ENCODE measurements at places on chromosomes 2 and 18. TPM values are rescaled to one million over a fixed set of nuclear protein-coding genes. Genes with fewer than 3 reads are reported as not detected.
A peak's percentile ranks its signal among the peaks of the same experiment; 100 is the strongest.

The MAP3K2 gene
- total RNA-seq: 88.1 TPM

The CXCR1 gene
- total RNA-seq: not detected

The STAT4 gene
- total RNA-seq: 12.4 TPM

The RNPEPL1 gene
- 63.2 TPM for total RNA-seq

The SGPP2 gene
- total RNA-seq: not detected

The AQP12A gene
- total RNA-seq: not detected

The MEIS1 gene
- 18.5 TPM for total RNA-seq

The VRK2 gene
- total RNA-seq: 20.1 TPM

- DNase-seq: no peak
- H3K36me3 ChIP-seq: no peaks in the 10 kb centered on the region
- H3K4me1 ChIP-seq: no peaks in the 10 kb centered on the region
- peaks cover 7% of the 10 kb centered on the region for H3K27me3 ChIP-seq
- no peak overlapping the region for H3K4me3 ChIP-seq
Observed at GRCh38 chr18:6452194-6452593, 37.5 kb upstream of the L3MBTL4 start.

DNA sequence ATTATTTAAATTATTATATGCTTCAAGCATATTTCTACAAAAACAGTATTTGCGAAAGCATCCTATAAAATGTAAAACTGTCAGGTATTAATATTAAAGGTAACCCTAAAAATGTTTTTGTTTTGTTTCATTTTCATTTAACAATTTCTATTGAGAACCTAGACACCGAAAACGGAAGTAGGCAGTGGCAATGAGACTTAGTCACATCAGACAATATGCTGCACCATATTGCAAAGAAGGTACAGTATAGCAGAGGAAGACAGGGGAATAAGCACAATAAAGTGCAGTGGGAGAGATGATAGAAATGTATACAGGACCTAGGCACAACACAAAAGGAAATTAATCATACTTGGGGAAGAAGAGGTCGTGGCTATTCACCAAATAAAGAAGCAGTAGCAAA is 12.2 kb downstream of the SCN1A start:
- H3K4me1 ChIP-seq: no peaks in the 10 kb centered on the region
- no peak overlapping the region for H3K4me3 ChIP-seq
- H3K36me3 ChIP-seq: peaks cover 2% of the 10 kb centered on the region
- H3K27ac ChIP-seq: no peak overlapping the region
- H3K27me3 ChIP-seq: no peaks in the 10 kb centered on the region

GRCh38 chr2:95356821-95357700 is 45.4 kb upstream of the FAHD2A start:
- peak; percentile 57 for DNase-seq
- H3K27me3 ChIP-seq: no peaks in the 10 kb centered on the region
- H3K4me1 ChIP-seq: peaks cover 12% of the 10 kb centered on the region
- no peaks in the 10 kb centered on the region for H3K36me3 ChIP-seq
- H3K4me3 ChIP-seq: no peak overlapping the region
- H3K27ac ChIP-seq: no peak overlapping the region

DNA sequence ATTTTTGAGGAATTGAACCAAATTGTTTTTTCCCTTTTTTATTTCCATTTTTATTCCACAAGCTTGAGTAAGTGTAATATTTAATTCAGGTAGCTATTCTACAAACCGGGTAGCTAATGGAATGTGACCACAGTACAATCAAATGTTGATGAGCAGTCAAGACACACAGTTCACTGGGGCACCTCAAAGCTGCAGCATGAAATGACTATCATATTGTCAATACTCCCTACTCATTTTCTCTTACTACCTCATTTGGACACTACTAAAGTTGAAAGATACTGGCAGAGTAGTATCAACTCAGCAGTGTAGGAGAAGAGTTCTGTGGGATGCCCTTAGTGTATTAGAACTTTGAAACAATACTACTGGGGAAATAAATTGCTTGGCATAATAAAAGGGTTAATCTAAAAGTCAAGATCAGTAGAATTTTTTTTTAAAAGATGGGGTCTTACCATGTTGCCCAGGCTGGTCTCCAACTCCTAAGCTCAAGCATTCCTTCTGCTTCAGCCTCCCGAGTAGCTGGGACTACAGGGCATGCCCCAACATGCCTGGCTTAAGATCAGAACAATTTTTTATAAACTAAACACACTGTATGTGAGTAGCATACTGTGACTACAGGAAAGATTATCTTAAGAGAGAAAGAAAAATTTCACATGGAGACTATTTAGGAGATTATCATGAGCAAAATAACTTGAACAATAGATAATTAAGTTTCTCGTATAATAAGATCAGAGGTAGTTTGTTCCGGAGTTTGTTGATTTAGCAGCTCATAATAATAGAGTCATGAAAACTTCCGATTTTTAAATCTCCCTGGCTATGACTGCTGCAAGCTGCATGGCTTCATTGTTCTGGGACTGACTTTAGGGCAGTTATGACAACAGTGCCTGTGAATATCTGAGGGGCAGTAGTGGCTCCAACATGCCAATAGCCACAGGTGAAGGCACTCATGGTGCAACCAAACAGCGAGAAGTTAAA is 43.7 kb downstream of the MYO3B start:
- H3K36me3 ChIP-seq: no peaks in the 10 kb centered on the region
- H3K27ac ChIP-seq: peak overlapping the region; percentile 70
- H3K27me3 ChIP-seq: no peaks in the 10 kb centered on the region

DNA sequence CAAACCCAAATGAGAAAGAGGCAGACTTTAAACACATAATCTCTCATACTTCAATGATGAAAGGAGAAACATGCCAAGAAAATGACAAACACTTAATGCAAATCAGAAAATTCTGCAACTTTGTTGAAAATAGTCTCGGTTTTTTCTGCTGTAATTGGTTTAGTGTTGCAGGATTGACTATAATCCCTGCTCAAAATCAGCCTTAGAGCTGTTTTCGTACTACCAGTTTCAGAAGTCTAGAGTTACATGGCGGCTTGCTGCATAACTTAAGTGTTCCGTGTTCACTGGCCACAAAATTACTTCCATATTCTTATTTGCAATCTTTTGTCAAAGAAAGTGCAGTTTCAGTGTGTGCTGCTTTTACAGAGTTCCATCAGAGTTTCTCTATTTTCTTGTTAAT is 48.9 kb upstream of the ITGAV start:
- peak overlapping the region; percentile 79 for H3K27ac ChIP-seq
- H3K27me3 ChIP-seq: no peaks in the 10 kb centered on the region
- no peaks in the 10 kb centered on the region for H3K36me3 ChIP-seq
- H3K4me3 ChIP-seq: no peak overlapping the region
- no peak for DNase-seq
- H3K4me1 ChIP-seq: peaks cover 27% of the 10 kb centered on the region

- H3K27ac ChIP-seq: peak overlapping the region; percentile 90
- no peaks in the 10 kb centered on the region for H3K27me3 ChIP-seq
- no peak for DNase-seq
Observed at GRCh38 chr18:28065031-28065792, 111.7 kb downstream of the CDH2 start.

GRCh38 chr2:96485751-96486651 is 19.2 kb downstream of the NEURL3 start:
- H3K4me1 ChIP-seq: no peaks in the 10 kb centered on the region
- no peak overlapping the region for H3K4me3 ChIP-seq
- H3K36me3 ChIP-seq: no peaks in the 10 kb centered on the region
- H3K27ac ChIP-seq: no peak overlapping the region

- no peaks in the 10 kb centered on the region for H3K27me3 ChIP-seq
- no peaks in the 10 kb centered on the region for H3K36me3 ChIP-seq
- H3K27ac ChIP-seq: no peak overlapping the region
- no peaks in the 10 kb centered on the region for H3K4me1 ChIP-seq
Observed at GRCh38 chr2:117470311-117471095, 344.0 kb upstream of the DDX18 start.

DNA sequence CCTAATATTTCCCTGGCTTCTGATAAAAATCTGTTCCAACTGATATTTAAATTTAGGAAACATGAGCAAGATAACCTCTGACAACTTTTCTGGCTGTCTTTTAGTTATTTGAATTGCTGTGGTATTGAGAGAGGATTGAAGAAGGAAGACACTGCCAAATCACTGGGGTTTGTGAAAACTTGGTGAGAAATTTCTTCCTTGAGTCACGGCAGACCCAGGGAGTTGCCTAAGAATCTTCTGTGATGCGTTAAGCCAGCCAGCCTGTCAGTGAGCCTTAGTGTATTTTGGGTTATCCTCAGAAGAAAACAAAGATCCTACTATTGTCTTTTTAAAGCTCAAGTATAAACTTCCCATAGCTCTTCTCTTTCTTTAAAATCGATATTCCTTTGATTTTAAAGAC is 17.5 kb upstream of the DOK6 start:
- no peak overlapping the region for H3K27ac ChIP-seq
- H3K4me1 ChIP-seq: no peaks in the 10 kb centered on the region
- H3K4me3 ChIP-seq: no peak overlapping the region
- no peak for DNase-seq
- H3K27me3 ChIP-seq: peaks cover 10% of the 10 kb centered on the region

DNA sequence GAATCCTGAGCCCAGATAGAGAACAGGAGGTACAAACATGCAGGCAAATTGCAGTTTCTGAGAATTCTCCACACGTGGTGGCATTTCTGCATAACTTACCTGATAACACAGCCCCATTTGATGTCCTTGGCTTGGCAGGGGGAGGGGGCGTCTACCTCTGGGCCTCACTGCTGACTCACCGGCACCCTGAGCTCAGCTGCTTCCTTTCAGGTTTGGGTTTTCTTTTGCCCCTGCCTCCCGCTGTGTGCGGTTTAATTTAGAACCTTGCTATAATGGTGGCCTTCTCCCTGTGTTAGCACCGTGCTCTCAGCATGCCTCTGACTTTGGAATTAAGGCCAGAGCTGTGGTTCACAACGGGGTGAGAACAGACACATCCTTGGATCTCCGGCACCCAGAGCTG is 4.4 kb downstream of the CTIF start:
- peaks cover 4% of the 10 kb centered on the region for H3K36me3 ChIP-seq
- H3K4me1 ChIP-seq: peaks cover 75% of the 10 kb centered on the region
- DNase-seq: no peak
- H3K27me3 ChIP-seq: no peaks in the 10 kb centered on the region
- H3K4me3 ChIP-seq: peak overlapping the region; percentile 9

DNA sequence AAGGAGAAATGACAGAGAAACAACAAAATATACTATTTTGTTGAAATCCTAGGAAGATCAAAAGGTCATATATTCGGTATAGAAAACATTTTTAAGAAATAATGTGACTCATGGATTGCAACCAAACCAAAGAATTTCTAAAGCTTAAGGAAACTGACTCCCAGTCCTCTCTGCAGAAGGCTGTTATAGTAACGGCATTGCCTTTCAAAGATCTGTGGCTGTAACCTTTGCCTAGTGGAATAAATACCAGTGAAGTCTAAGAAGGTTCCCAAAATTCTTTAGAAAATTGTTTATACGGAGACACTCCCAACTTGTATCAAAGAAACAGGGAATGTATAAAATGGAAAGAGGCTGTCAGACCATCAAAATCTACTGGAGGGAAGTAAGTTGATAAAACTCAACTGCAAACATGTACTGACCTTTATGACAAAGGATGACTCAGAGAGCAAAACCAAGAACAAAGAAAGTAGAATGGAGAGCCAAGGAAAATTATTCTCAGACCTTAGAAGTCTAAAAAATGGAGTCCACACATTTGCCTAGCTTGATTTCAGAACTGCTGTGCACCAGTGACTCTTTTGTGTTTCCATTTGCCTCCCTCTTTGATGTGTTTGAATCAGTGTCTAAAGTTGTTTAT is 48.6 kb upstream of the FSIP2 start:
- H3K27ac ChIP-seq: no peak overlapping the region
- peaks cover 2% of the 10 kb centered on the region for H3K36me3 ChIP-seq
- DNase-seq: no peak
- H3K4me3 ChIP-seq: no peak overlapping the region

DNA sequence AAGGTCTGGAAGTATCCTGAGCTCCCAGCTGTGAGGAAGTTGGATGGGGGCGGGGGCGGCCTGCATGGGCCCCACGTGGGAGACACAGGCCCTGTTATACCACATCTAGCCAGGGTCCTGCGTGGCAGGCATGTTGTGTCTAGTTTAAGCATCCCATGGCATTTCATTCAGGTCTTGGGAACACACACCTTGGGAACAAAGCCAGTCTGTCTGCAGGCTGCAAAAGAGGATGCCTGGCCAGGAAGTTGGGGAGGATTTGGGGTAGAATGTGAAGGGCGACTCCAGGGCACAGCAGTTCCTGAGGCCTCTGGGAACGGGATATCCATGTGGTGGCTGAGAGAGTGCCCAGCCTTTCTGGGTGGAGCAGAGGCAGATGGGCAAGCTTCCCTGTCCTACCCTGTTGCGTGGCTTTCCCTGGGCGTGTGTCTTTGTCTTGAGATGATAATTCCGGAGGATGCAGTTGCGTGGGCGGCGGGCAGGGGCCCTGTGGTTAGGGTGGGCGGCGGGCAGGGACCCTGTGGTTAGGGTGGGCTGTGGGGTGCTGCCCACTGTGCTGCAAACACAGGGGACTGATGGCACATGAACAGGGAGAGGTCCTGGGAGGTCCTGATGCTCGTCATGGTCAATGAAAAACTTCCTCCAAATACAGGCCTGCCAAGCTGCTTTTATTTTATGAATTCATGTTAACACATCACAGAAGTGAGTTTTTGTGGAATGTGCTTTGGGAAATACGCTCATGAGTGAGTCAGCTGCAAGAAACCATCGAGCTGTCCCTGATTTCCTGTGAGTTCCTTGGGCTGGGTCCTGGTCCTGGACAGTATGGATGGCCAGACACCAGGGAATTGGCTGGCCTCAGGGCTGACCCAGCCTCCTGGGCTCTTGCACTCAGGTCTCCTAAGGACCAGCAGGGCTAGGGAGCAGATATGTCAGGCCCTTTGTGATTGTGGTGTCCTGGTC is 90.0 kb upstream of the HS6ST1 start:
- peaks cover 15% of the 10 kb centered on the region for H3K4me1 ChIP-seq
- H3K4me3 ChIP-seq: no peak overlapping the region
- no peaks in the 10 kb centered on the region for H3K27me3 ChIP-seq
- H3K27ac ChIP-seq: peak overlapping the region; percentile 91

DNA sequence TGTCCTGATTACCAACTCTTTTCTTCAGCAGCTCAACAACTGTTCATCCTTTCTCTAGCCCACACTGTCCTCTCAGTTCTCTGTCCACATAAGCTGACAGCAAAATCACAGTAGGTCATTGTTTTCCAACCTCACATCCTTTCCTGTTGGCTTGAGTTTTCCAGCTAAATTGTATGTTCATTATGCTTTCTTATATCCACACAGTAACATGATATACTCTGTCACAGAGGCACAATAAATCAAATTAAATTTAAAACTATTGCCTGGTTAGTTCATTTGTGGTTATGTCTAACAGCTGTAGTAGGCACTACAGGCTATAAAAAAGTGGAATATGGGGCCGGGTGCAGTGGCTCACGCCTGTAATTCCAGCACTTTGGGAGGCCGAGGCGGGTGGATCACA is 179.9 kb downstream of the ETAA1 start:
- H3K4me3 ChIP-seq: no peak overlapping the region
- H3K4me1 ChIP-seq: peaks cover 23% of the 10 kb centered on the region
- H3K27me3 ChIP-seq: no peaks in the 10 kb centered on the region
- DNase-seq: no peak

GRCh38 chr2:84701880-84702279 is 179.0 kb downstream of the TRABD2A start:
- no peaks in the 10 kb centered on the region for H3K4me1 ChIP-seq
- no peak overlapping the region for H3K27ac ChIP-seq
- no peaks in the 10 kb centered on the region for H3K36me3 ChIP-seq

- H3K4me3 ChIP-seq: no peak overlapping the region
- H3K4me1 ChIP-seq: peaks cover 32% of the 10 kb centered on the region
- no peaks in the 10 kb centered on the region for H3K27me3 ChIP-seq
Observed at GRCh38 chr2:236082061-236082460, 86.1 kb downstream of the GBX2 start.

- no peak for DNase-seq
- peaks cover 12% of the 10 kb centered on the region for H3K4me1 ChIP-seq
- no peak overlapping the region for H3K4me3 ChIP-seq
- no peaks in the 10 kb centered on the region for H3K36me3 ChIP-seq
- H3K27ac ChIP-seq: no peak overlapping the region
- H3K27me3 ChIP-seq: no peaks in the 10 kb centered on the region
Observed at GRCh38 chr18:46224181-46224775, 120.1 kb downstream of the HAUS1 start.

Data from chondrocyte (in vitro differentiated cells).